Right lobe of liver (tissue), 6 donors: ENCODE measurements at places on chromosomes 16 and 17. TPM values are rescaled to one million over a fixed set of nuclear protein-coding genes. Genes with fewer than 3 reads are reported as not detected.

Gene NGFR
- total RNA-seq = 6.3 TPM

Gene UBE2G1
- total RNA-seq = 30.3 TPM

DNA sequence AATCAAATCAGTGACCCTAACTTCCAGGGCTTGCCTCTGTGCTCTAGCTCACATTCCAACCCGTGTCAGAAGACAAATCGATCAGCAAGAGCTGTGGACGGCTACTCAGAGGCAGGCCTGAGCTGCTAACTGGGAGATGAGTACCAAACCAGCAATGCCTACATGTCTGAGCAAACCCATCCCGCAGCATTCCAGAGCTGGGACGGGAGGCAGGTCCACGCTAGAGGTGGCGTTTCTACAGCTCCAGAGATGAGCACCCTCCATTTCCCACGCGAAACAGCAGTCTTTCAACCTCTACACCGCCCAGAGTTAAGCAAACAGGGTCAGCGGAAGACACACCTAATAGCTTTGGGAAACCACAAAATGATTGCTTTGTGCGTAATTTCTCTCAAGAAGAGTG, 6.5 kb downstream of the NXN start:
- H3K36me3 ChIP-seq = no peaks in the 10 kb centered on the region
- DNase-seq = no peak
- H3K4me1 ChIP-seq = no peaks in the 10 kb centered on the region
- no peak overlapping the region for H3K4me3 ChIP-seq
- no peak overlapping the region for H3K27ac ChIP-seq
- no peaks in the 10 kb centered on the region for H3K27me3 ChIP-seq

DNA sequence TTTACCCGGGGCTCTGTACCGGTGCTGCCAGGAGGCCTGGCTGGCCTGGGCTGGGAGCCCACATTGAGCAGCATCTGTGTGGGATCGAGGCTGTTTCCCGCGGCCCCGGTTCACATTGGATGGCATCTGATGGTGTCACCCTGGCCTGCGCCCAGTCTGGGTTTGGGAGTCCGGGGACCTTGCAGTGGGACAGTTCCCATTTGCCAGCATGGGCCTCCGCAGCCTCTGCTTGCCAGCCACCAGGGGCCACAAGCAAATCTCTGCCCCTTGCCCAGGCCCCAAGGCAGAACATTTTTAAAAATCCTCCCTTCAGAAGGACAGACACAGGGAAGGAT, 64.5 kb downstream of the BANP start:
- no peaks in the 10 kb centered on the region for H3K4me1 ChIP-seq
- peaks cover 11% of the 10 kb centered on the region for H3K36me3 ChIP-seq
- no peaks in the 10 kb centered on the region for H3K27me3 ChIP-seq
- no peak overlapping the region for H3K27ac ChIP-seq
- DNase-seq = peak; percentile 36

DNA sequence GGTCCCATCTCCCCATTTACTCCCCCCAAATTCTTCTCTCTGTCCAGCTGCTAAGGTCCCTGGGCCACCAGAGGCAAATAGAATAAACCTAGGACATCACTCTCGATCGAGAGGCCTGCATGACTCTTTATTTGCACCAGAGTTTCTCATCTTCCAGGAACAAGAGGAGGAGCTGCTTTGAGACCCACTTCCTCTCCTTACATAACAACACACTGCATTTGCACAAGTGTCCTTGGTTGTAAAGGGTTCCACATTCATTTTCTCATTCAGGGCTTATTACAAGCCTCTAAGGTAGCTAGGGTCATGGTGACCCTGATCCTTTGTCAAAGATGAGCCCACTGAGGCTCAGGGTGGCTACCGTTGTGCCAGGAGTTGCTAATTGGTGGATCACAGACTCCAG, 38.1 kb upstream of the RHOT1 start:
- no peaks in the 10 kb centered on the region for H3K27me3 ChIP-seq
- no peak overlapping the region for H3K27ac ChIP-seq
- DNase-seq = no peak
- H3K36me3 ChIP-seq = no peaks in the 10 kb centered on the region

DNA sequence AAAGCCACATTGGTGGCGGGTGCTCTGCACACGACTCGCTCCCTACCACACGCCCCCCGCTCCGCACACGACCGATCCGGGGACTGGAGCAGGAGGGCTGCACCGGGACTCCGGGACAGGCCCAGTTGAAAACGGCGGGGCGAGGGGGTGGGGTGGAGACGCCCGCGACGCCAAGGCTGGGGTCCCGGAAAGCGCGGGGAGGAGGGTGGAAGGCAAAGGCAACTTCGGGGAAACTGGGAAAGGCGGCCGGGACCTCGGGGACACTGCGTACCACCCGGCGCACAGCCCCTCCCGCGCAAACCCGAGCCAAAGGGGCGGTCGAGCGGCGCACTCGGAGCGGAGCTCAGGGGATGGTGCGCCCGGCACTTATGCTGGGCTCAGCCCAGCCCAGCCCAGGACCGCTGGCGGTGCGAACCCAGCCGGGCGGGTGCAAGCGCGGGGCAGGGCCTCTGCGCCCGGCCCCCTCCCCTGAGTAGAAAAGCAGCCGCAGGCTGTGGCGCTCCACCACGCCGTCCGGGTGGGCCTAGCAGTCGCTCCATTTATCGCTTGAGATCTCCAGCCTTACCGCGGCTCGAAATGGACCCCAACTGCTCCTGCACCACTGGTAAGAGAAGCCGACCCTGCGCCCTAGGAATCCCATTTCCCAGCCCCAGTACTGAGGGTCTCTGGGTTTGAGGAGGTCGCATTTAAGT, at the start of gene MT1M:
TSS of gene MT1M (plus strand) at position 504 of the 692 bp plus-strand sequence. CDS start at position 577, 73 bp downstream.
- peak within 1 kb of the TSS; percentile 60 for H3K4me3 ChIP-seq
- peak within 1 kb of the TSS; percentile 63 for H3K27ac ChIP-seq
- H3K4me1 ChIP-seq = no peaks in the 10 kb centered on the region
- peak; percentile 94 for DNase-seq
- no peaks in the 10 kb centered on the region for H3K36me3 ChIP-seq
- no peaks in the 10 kb centered on the region for H3K27me3 ChIP-seq

GRCh38 chr17:77307479-77308198, 166.9 kb downstream of the SEC14L1 start:
- H3K27me3 ChIP-seq = no peaks in the 10 kb centered on the region
- H3K4me1 ChIP-seq = peaks cover 5% of the 10 kb centered on the region
- H3K27ac ChIP-seq = peak overlapping the region; percentile 67
- H3K36me3 ChIP-seq = no peaks in the 10 kb centered on the region
- DNase-seq = peak; percentile 43
- peak overlapping the region; percentile 31 for H3K4me3 ChIP-seq

- H3K36me3 ChIP-seq = no peaks in the 10 kb centered on the region
- H3K4me3 ChIP-seq = no peak overlapping the region
- DNase-seq = no peak
- no peak overlapping the region for H3K27ac ChIP-seq
Measured at GRCh38 chr16:48024042-48024441, 131.8 kb downstream of the ABCC12 start.
